ENCODE measurements at places on chromosomes 5 and 9.
A peak's percentile ranks its signal among the peaks of the same experiment; 100 is the strongest.

DNA sequence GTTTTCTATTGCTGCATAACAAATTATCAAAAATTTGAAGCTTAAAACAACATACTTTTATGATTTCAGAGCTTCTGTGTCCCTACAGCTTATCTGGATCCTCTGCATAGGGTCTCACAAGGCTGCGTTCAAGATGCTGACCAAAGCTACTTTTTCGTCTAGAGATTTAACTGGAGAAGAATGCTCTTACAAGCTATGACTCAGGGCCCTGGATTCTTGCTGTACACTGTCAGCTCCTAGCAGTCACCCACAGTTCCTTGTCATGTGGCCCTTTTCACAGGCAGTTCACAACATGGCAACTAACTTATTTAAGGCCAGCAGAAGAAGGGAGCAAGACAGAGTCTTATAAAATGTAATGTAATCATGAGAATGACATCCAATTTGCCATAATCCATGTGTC is 70.8 kb upstream of the FAM174A start:
- no peak for DNase-seq

- no peak for DNase-seq
Observed at GRCh38 chr9:131676431-131676972, 63.4 kb downstream of the RAPGEF1 start.

DNA sequence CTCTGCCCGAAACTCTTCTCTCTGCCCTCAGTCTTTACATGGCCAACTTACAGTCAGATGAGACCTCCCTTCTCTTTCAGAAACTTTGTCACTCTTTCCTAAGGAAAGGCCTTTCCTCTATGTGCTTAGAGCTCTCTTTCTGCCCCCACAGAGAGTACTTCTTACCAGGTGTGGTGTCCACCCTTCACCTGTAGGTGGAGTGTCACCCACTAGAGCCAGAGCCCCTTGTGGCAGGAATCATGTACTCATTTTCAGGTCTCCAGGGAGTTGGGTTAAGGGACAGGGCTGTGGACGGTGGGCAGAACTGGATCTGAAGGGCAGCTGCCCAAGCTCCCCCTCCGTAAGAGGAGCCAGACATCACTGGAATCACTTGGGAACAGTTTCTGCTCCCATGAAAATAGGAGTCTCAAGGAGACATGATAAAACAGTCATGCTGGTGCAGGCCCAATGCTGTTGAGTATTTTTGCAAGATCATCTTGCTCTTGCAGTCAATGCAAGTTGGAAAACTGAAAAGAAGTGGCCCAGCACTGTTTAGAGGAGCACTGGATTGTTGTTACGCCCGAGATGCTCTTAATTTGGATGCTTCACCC is 436.7 kb downstream of the ZSWIM6 start:
- DNase-seq = no peak

GRCh38 chr5:93573354-93574351 is 7.4 kb downstream of the NR2F1-AS1 start:
- no peak for DNase-seq

- no peak for DNase-seq
Observed at GRCh38 chr9:108634204-108634603, 221.6 kb downstream of the ACTL7B start.

GRCh38 chr5:61837788-61838187 is 468.2 kb upstream of the KIF2A start:
- DNase-seq = no peak

DNA sequence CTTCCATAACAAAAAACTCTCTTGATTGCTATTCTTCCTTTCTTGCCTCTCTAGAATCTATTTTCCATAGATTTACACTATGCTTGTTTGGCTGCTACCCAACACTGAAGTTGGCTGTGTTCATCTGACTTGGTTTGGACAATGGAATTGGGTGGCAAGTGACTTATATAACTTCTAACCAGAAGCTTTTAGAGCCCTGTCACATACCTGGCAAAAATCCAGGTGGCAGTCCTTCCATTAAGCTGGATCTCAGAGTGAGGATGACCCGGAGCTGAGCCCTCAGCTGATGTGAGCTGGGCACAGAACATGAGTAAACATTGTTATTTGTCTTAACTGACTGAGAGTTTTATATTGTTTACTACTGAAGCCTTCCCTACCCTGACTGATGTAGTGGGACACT is 225.7 kb downstream of the TLR4 start:
- no peak for DNase-seq

DNA sequence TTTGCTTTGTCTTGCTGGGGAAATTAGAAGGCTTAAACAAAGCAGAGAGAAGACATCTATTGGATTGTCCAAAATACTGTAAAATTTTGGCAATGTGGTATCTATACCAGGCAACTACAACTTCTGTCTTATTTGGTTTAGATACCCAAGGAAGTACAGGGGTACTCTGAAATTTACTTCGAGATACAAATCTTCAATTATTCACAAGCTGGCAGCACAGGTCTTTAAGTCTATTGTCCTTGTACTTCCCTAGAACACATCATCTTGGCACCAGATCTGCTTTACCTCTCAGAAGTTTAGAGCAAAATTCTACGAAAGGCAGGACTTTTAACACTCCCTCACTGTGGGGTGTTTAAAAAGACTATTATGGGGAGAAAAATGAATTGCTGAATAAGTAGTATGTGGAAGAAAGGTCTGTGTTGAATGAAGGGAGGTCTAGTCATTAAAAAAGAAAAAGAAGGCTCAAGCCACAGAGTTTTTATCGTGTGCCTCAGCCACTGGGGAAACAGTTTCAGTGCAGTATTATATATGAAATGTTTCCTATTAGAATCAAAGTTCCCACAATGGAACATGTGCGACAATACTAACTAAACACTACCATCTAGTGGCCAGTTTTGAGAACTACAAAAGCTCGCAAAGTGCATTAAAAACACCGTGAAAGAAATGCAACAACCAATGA is 93.7 kb downstream of the PDE4D start:
- peak; percentile 26 for DNase-seq

GRCh38 chr9:110058304-110058953 is 149.5 kb downstream of the C9orf152 start:
- no peak for DNase-seq

GRCh38 chr5:173829826-173830225 is 58.3 kb upstream of the CPEB4 start:
- no peak for DNase-seq

GRCh38 chr5:158925314-158925713 is 174.4 kb downstream of the EBF1 start:
- no peak for DNase-seq

- no peak for DNase-seq
Observed at GRCh38 chr9:37174247-37174646, 53.9 kb downstream of the ZCCHC7 start.

GRCh38 chr5:107378218-107378899 is 292.4 kb downstream of the EFNA5 start:
- DNase-seq = no peak

- no peak for DNase-seq
Observed at GRCh38 chr9:93329629-93330280, 121.7 kb upstream of the FAM120A start.

GRCh38 chr9:96460470-96460869 is 10.5 kb downstream of the HABP4 start:
- no peak for DNase-seq

DNA sequence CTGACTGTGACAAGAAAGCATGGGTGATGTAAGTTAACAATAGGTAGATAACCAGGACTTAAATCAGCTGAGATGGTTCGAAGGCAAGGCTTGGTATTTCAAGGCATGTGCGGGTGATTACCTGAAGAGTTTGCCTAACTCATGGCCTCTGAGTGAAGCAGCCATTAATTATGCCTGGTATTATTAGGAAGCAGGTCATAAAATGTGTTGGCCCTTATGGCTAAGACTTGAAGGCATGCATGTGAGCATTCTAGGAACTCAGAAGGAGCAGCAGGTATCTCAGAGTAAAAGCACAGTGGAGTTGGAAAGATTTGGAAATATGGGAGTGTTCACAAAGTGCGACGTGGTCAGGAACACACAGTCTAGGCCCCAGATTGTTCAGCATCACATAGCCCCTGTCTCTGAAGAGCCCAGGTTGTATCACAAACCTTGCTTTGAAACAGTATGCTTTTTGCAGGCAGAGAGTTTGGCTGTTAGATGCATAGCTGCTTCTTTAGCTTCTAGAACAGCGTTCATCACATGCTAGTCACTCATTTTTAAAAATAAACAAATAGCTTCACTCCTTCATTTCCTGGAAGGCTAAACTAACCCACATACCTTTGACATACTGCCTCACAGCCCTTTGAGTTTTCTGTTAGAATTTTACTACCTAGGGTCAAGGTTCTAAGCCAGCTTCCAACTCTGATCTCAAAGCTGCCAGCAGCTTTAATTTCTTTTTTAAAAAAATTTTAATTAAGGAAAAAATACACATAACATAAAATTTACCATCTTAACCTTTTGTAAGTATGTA is 2.1 kb downstream of the HEXB start:
- DNase-seq = no peak

- no peak for DNase-seq
Observed at GRCh38 chr5:99453196-99453595, 524.4 kb upstream of the CHD1 start.

DNA sequence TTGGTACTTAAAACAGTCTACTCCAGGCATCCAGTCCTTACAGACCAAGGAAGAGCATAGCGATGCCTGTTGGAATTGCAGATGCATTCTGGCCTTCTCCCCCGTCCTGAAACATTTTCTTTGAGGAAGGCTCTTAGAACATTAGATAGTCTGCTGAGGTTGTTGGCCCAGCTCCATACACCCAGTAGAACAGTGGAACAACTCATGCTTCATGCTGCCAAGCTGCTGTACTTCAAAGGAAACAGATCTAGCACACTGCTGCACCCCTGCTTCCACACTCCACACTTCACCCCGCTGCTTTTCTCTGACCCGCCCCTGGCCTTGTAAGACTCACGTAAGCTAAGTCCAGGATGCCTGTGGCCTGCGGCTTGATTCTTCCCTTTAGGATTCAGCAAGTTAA is 33.4 kb upstream of the NCS1 start:
- DNase-seq = no peak

DNA sequence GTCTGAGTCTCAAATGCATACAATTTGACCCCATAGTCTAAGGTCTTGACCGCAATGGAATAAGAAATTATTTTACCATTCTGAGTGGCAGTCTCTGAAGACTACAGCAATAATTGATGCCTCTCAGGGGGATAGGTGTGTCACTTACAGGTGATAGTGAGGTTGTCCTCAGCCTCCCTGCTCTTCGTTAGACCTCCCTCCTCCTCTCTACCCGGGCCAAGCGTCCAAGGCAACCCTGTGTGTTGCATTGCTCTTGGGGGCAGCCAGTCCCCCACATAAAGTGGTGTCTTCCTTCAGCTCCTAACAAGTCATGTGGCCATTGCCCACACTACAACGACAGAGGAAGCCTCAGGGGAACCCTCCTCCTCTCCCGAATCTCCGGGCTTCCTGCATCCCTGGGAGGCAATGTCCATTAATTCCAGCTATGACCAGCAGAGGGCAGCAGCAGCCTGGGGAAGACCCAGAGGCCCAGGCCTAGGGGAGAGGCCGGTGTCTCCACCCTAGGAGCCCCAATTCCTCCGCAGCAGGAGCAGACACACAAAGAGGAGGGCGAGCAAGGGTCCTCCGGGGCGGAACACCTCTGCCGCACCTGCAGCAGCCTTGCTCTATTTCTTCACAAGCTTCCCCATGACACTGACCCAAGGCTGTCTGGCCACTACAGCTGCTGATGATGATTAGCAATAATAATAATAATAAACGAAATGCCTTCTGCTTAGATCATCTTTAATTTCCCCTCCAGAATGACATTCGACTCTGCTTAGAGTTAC is 134.8 kb downstream of the KCNIP1 start:
- peak; percentile 51 for DNase-seq

GRCh38 chr9:3906437-3907213 is 380.8 kb upstream of the RFX3 start:
- DNase-seq = no peak

DNA sequence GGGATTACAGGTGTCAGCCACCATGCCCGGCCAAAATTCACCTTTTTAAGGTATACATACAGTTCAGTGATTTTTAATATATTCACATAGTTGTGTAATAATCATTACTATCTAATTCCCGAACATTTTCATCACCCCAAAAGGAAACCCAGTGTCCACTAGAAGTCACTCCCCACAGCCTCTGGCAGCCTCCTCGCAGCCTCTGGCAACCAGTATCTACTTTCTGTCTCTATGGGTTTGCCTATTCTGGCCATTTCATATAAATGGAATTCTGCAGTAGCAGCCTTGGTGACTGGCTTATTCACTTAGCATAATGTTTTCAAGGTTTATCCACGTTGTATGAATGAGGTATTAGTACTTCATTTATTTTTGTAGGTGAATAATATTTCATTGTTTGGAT is 59.0 kb downstream of the UBAP1 start:
- no peak for DNase-seq

GRCh38 chr5:89827359-89827758 is 582.2 kb downstream of the CETN3 start:
- no peak for DNase-seq

DNA sequence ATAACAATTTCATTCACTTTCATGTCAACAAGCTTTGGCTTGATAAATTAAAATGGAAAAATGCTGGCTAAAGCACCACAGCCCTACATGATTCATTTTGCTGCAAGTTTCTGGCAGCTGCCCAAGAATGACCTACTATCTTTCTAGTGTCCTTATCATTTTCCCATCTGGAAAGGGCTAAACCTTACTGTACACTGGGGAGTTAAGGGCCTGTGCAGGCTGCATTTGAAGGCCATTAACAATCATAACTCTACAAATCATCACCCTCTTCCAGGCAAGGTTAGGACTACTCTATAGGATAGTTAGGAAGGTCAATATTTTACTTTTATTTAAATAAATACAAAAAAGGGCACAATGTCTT is 579.7 kb upstream of the ZNF608 start:
- DNase-seq = no peak

DNA sequence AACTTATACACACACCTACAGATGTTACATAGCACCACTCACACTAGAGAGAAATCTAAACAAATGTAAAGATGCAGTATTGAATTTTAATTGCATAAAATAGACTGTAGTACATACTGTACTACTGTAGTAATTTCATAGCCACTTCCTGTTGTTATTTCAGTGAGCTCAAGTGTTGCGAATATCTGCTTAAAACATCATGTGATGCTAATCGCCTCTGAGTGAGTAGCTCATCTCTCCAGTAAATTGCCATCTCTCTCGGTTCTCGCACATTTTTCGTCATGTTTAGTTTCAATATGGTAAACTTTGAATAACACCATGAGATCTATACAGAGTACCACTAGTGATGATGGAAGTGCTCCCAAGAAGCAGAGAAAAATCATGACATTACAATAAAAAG is 22.0 kb upstream of the ARHGEF28 start:
- no peak for DNase-seq

DNA sequence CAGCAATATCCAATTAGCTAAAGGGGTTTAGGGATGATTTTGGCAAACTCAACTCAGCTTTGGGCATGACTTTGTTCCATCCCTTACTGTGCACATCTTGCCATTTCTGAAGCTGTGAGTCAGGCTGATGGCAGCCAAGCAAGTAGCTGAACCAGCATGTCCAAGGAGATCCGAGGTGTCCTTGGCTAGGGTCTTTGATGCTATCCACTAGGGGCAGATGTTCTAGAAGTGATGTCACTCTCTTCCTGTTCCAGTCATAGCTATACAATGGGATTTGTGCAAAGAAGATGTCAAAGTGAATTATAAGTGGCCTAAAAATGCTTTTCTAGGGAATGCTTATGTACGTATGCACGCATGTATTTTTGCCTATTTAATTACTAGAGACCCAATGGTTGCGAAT is 160.8 kb upstream of the PAPPA start:
- no peak for DNase-seq

All from bone marrow (tissue), 2 donors.